ENCODE measurements at places on chromosomes 13 and 19.
A peak's percentile ranks its signal among the peaks of the same experiment; 100 is the strongest.

DNA sequence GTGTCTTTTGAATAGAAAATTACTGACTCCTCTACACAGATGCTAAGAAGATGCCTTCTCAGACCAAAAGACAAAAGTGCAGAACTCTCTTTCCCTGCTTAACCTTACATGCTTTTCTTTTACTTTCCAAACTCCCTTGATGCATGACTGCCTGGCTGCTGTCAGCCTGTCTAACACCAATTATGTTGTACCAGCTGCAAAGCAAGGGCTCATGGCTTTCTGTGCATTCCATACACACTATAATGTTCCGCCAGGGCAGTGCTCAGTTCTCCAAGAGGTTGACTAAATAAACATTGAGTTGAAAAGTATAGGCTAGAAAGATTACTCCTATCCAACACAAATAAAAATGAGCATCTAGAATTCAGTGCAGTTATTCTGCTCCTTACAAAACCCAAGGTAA, 330.4 kb upstream of the NBEA start:
- DNase-seq: no peak

GRCh38 chr13:40897053-40897452, 107.6 kb downstream of the SLC25A15 start:
- DNase-seq: no peak

DNA sequence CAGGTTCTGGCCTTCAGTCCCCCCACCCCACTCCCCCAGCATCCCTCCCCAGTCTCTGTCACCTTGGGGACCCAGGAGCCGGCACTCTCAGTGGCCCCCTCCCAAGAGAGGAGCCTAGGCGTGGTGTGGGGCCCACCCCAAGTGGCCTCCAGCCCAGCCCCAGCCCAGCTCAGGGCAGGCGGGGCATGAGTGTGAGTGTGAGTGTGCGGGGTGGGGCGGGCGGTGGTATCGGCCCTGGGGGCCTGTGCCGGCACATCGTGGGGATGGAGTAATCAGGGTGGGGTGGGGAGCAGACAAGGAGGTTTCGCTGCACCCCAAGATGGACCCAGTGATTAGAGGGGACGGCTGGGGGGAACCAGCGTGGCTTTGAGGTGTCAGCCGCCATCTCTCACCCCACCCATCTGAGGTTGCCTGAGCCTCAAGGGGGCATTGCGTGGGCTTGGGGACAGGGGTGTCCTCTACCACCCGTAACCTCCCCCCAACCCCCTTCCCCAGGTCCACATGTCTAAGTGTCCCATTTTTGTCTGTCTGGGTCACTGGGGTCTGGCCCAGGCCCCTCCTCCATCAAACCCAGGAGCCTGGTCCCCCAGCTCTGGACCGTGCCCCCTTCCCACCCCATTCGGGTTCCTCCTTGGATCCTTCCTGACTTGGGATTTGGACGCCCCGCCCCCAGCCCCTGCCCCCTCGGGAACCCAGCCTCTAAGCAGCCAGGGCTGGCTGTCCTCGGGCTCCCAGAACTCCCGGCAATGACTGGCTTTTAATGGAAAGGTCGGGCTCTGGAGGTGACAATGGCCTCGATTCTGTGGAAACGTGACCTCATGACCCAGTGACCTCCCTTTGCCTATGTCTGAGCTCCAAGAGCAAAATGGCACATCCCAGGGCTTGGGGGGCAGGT, 6.9 kb upstream of the SULT2B1 start:
- no peak for DNase-seq

GRCh38 chr19:35044317-35045117, 3.0 kb downstream of the HPN start:
- DNase-seq: no peak

GRCh38 chr13:76720821-76721220, 165.4 kb downstream of the KCTD12 start:
- DNase-seq: no peak

DNA sequence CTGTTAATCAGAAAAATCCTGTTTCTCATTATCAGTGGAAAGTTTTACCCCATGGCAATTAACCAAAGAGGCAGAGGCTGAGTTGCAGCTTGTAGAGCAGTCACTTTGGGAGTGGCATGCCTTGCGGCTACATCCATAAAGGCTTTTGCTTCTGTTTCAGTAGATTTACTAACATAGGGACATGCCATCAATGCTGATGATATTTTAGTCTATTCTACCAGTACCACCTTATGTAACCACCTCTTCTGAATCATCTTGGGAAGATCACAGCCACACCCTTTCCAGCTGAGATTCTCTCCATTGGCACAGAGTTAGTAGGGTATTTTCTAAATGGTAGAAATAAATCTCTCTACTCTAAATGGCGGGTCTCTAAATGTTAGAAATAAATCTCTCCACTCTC, 37.5 kb downstream of the POSTN start:
- DNase-seq: no peak

DNA sequence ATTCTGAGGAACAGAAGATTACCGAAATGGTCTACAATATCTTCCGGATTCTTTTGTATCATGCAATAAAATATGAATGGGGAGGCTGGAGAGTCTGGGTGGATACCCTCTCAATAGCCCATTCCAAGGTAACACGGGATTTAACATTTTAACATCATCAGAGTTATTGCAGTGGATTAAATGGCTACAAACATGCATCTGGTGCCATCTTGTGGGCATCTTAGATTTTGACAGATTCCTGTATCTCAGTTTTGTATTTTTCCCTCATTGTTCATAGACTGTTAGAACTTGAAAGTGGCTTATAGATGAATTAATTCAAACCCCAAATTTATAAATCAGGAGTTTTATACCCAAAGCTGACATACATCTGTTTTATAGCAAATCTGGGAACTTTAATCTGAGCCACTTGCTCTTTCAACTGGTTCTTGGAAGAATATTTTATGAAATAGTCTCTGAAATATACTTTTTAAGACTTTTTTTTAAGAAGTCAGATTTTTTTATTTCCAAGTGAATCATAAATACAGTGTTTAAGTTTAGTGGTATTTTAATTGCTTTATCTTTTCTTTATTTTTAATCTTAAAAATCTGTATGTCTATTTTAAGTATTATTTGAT, 215.2 kb downstream of the NBEA start:
- no peak for DNase-seq

GRCh38 chr19:46484656-46485055, 11.0 kb downstream of the PNMA8B start:
- DNase-seq: no peak

DNA sequence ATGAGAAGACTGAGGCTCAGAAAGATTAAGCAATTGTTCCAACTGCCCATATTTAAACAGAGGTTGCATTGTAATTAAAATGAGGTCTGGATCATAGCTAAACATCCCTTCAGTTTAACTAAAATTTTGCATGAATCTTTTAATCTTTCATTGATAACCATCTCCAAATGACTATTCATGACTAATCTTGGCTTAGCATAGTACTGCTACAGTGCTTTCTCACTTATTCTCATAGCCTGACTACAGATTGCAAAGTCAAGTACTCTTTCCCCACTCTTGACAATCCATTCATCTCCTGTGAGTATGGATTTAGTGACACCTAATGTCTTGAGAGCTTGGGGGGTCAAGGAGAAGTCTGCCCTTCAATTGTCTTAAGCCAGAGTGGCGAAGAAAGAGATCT, 258.4 kb downstream of the RFC3 start:
- no peak for DNase-seq

DNA sequence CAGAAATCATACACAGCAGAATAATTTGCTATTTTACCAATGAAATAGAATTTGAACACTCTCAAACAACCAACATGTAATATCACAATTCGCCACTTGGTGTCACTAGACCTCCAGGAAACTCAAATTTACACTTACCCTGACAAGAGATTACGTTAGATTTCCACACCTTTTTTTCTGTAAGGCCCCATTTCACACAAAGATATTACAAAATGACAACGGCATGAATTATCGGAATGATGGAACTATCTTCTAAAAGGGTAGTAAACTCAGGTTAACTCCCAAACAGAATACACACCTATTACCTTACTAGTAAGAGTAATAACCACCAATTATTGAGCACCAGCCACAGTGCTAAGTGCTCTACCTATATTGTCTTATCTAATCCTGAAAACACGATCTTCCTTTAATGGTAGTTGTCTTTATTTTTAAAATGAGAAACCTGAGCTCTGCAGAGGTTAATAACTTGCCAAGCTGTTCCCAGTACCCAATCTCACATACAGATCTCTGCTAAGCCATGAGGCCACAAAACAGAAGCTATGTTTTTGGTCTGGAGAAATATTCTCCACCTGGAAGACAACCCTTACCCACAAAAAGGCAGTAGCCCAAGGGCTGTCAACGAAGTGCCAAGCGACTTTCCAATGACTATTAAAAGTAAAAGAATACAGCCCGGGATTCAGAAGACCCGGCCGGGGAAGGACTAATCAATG, 152.4 kb downstream of the DCLK1 start:
- peak; percentile 26 for DNase-seq

DNA sequence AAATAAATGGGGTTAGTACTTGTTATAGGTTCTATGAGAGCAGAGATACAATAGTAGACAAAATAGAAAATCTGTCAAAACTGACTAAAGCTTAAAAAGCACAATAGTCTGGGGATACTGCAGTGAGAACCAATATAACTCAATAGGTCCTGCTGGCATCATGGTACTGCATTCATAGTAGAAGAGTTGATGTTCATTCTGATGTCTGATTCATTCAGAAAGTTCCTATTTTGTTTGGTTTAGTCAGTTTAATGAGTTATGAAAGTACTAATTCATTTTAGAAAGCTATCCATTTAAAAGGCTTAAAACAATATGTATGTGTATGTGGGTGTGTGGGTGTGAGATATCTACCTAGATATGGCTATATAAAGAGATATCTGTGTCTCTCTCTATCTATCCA, 152.8 kb downstream of the LHFPL6 start:
- DNase-seq: no peak

- no peak for DNase-seq
Measured at GRCh38 chr13:112871742-112872141, 97.3 kb upstream of the MCF2L start.

- DNase-seq: no peak
Measured at GRCh38 chr19:6733338-6734095, 3.9 kb downstream of the GPR108 start.

- no peak for DNase-seq
Measured at GRCh38 chr13:21965095-21965494, 294.2 kb downstream of the FGF9 start.

GRCh38 chr13:60931858-60932546, 483.6 kb downstream of the PCDH20 start:
- no peak for DNase-seq

DNA sequence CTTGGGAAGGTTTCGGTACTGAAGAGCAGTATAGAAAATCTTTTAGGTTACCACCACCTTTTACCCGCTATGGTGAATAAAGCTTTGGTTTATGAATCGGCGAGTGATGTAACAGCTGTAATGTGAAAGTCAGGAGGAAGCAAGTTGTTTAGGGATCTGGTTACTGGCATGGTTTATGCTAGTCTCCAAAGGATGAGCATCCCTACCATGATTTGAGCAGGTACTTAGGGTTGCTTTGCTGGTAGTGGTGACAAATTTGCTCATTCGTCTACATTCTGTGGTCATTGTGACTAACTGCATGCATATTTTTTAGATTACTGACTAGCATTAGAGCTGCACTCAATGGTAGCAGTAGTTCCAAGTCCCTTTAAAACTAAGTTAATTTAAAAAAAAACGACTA, 104.1 kb downstream of the FRY start:
- no peak for DNase-seq

DNA sequence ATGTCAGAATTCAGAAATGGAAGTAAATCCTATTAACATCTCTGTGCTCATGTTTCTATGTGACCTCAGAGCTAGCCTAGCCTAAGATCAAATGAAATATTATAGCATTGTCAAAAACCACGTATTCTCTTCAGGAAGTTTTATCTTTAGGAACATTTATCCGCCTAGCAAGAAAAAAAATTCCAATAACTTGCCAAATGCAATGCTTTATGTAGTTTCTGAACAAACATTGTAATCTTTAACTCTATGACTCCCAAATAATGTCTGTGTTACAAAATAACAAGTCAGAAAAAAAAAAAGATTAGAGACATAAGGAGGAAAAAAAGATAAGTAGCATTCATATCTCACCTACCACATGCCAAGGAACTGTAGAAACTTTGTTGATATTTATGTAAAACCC, 18.4 kb upstream of the IPO5 start:
- DNase-seq: no peak

DNA sequence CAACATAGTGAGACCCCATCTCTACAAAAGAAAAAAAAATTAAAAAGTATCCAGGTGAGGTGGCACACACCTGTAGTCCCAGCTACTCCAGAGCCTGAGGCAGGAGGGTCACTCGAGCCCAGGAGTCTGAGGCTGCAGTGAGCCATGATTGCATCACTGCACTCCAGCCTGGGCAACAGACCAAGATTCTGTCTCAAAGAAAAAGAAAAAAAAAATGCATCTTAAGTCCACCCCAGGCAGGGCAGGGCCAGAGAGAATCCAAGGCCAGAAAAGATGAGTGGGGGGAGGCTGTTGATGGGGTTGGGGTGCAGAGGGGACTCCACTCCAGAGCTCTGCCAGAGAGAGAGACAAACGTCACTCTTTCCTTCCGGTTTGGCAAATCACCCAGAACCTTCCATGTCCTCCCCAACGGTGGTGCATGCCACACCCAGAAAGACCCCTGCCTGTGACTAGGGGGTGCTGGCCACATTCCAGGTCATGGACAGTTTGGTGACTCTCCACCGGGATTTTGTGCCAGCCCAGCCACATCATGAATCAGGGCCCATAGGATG, 431 bp downstream of the FUT3 start:
- no peak for DNase-seq

GRCh38 chr13:29845440-29846056, 4.9 kb downstream of the UBL3 start:
- DNase-seq: no peak

GRCh38 chr13:106530171-106530851, 5.2 kb downstream of the EFNB2 start:
- DNase-seq: no peak

- DNase-seq: no peak
Measured at GRCh38 chr19:18610245-18610555, 2.5 kb upstream of the TMEM59L start.

DNA sequence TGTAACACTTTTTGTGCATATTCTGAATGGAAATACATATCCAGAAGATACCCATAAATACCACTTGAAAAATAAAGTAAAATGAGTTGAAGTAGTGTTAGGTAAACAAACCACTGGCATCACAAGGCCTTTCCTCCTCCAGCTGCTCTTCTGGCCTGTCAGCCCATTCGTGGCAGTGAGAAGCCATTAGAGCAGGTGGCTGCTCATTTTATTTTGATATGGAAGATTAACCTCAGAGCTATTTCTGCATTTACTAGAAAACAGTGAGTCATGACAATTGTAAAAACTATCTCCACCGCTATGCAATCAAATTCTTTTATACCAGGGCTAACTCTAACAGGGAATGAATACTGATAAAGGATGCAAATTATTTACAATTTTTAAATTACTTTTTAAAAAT, 2898.1 kb downstream of the PCDH9 start:
- no peak for DNase-seq
